Cerebellum (tissue), 4 donors: ENCODE measurements at places on chromosomes 5 and 9.

DNA sequence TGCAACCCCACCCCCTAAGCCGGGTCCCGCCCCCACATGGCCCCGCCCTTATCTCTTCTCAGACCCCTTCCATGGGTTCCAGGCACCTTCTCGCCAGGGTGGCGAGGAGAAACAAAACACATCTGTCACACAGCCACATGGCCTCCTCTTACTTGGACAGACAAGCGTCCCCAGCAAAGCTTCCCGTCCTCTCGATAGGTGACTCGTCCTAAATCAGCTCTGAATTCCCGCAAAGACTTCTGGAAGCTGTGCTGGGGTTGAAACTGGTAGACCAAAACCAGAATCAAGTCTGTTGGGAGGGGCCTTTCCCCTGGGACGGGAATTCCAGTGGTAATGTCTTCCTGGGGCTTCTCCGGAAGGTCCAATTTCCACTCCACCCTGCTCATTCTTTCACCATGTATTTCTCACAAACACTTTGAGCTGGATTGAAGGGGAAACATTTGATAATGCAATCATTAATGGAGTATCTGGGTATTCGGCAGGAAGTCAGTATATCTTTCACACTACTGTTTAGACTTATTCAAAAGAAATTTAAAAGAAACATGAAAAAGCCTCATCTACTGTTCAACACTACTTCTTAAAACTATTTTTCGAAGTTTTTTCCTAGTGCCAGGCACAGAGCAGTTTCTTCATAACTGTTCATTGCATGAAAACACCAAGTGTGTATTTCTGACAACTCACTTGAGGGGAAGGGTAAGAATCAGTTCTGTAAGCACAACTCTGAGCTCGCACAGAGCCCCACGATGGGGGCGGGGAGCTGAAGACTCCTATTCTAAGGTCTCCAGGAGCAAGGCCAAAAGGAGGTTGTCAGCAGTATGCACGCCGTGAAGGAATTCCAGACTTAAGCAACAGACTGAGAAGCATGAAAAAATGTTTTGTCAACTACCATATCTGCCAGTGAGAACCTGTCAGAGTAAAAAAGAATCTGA is 644 bp upstream of the CTNNAL1 start:
- DNase-seq, result no peak

DNA sequence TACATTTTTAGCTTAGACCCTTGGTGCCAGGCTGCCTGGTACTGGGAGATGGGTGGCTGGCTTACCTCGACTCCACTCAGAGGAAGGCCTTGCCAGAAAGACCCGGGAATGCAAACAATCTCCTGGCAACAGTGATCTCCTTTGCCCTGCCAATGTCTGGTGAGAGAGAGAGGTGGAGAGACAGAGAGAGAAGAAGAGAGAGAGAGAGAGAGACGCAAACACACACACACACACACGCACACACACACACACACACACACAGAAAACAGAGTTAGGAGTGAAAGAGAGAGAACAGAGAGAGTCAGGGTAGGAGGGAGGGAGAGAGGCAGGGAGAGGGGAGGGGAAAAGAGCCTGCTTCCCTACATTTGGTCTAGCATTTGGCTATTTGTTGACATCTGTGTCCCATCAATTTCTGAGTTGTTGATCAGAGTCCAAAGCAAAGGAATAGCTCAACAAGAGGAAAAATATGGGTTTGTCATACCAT is 181.6 kb upstream of the MAP1B start:
- no peak for DNase-seq

DNA sequence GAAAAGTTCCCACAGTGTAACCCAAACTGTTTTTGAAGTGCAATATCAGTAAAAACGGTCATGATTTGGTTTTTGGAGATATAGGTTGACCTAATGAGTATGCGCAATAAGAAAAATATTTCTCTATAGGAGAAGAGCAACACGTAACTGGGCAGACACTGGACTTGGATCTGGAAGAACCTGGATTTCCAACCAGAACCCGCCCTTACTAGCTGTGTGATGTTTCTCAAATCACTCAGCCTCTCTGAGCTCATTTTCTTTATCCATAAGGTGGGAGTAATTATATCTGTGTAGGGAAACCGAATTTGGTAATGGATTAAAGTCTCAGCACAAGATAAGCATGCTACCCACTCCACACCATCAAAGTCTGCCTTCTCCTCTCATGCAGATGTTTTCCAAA is 169.1 kb downstream of the COL23A1 start:
- no peak for DNase-seq

DNA sequence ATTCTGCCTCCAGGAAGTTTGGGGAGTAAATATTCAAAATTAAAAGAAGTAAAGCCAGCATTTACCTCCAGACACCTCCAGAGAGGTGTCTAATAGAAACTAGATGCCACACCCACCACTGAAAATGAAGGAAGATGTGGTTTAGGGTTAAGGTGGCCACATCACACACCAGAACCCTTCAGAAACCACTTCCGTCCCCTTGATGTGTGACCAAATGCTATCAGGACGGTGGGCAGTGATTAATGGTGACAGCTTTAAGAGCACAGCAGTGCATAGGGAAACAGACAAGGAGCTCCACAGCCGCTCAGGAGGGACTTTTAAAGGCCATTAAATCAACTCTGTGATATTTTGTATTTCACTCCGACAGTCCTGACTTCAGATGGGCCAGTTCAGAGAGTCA is 295.2 kb downstream of the BRINP1 start:
- DNase-seq, result no peak

DNA sequence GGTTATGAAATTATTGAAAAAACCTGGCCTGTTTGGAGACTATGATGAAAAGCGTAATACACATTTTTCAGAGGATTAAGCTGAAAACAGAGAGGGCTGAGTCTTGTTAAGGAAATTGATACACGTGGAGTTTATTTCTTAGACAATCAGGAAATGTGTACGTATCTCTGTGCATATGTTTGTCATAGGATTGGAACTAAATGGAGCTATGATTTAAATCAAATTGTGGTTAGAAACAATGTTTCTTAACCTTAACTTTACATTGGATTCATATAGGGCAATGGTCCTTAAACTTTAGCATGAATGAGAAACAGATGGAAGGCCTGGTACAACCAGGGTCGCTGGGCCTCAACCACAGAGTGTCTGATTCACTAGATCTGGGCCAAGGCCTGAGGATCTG is 451.6 kb downstream of the CDH18 start:
- DNase-seq, result no peak
